Stimulated activated CD4-positive, alpha-beta T cell treated with anti-CD3 and anti-CD28 coated beads, Interleukin-15, amount 100 ng/mL, for 1 hour (primary cell): ENCODE measurements at places on chromosomes 2 and 18.
A peak's percentile ranks its signal among the peaks of the same experiment; 100 is the strongest.

DNA sequence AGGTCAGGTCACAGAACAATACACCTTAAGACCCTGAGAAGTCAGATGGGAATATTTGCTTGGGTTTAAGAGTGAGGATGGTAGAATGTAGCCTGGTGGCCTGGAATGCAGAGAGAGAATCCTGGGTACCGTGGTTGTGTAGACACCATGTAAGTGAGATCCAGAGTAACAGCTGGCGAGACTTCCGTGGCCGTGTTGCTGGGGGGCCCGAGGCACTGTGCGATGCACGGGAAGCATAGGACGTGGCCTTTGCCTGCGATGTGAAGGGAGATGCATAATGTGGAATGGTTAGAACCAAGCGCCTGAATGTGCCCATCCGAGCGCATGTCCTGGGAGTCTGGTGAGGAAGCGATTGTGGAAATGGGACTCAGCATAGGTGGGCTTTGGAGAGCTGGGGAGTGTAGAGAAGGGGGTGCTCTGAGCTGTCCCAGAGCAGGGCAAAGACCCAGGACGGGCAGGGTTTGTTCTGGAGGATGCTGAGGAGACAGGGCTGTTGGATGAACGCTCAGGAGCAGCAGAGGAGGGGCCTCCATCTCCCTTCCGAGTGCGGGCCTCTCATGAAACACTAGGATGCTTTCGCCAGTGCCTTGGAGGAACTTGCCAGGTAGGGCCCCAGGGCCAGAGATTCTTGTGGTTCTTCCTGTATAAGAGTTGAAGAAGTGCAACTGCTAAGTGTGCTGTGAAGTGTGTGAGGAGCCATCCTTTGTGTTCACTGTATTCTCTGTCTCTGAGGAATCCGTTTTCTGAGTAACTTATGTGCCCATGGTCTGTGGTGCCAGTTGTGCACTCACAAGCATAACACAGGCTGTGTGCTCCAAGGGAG lies 7.1 kb downstream of the RNF144A start:
- DNase-seq = no peak

DNA sequence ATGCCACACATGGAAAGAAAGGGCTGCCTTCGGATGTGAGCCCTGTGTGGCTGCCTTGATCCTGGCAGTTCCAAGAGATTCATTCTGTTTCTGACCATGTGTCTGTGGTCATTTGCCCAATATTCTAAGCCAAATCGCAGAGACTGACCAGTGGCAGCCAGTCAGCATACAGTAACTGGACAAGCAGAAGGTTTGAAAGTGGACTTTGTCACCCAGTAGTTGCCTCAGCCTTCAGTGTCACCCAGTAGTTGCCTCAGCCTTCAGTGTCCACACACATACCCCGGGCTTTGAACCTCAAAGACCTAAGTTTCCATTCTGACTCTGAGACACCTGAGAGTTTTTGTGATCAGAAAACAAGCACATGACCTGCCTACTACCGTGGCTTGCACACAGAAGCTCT lies 5.0 kb downstream of the RFX8 start:
- no peak for DNase-seq

- peak; percentile 44 for DNase-seq
Measured at GRCh38 chr2:62196278-62196901, 475 bp downstream of the B3GNT2 start.

DNA sequence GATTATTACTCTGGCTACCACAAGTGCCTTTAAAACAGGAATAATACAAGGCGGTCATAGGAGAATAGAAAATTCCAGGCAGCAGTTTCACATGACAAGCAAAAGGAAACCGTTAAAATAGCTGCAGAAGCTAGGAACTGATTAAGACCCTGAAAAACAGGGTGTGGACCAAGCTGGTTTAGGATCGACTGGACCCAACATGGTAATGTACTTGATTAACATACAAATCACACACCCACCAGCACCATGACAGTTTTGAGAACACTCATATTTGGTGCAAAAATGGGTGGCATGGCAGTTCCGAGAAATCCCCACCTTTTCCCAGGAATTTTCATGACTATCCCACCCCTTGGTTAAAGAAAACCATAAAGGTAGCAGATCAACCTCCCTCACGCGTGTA lies 51.9 kb upstream of the TMEM163 start:
- DNase-seq = no peak

DNA sequence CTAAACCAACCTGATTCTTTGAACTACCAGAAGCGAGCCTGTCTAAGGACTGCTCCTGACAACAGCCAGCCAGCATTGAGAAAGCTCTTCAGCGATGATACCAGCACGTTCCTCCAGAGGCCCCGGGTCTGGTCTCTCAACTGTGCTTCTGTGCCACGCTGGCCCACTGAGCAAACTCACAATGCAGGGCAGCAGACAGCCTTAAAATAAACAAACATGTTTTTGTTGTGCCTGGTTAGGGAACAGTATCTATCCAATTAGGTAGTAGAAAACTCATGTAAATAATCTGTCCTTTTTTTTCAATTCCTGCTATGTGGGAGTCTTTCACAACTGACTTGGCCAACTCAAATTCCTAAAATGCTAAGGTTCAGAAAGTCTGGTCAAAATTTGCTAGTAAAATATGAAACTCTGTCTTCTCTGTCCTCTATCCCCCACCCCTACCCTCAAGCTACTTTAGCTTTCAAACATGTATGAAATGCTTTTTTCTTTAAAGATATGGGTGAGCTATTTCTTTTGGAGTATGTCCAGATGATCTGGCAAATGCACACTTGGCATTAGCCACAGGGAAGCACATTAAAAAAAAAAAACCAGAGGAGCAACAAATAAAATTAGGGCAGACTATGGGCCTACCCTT lies 21.4 kb upstream of the EML4 start:
- DNase-seq = no peak

GRCh38 chr2:4965556-4966320 lies 726.4 kb upstream of the SOX11 start:
- no peak for DNase-seq

DNA sequence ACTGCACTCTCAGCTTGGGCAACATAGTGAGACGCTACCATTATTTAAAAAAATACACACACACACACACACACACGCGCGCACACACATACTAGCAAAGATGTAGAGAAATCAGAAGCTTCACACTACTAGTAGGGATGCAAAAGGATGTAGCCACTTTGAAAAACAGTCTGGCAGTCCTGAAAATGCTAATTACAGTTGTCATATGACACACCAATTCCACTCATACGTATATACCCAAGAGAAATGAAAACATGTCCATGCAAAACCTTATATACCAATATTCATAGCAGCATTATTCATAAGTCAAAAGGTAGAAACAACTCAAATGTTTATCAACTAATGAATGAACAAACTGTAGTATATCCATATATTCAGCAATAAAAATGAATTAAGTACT lies 90.3 kb downstream of the SLC25A12 start:
- no peak for DNase-seq

DNA sequence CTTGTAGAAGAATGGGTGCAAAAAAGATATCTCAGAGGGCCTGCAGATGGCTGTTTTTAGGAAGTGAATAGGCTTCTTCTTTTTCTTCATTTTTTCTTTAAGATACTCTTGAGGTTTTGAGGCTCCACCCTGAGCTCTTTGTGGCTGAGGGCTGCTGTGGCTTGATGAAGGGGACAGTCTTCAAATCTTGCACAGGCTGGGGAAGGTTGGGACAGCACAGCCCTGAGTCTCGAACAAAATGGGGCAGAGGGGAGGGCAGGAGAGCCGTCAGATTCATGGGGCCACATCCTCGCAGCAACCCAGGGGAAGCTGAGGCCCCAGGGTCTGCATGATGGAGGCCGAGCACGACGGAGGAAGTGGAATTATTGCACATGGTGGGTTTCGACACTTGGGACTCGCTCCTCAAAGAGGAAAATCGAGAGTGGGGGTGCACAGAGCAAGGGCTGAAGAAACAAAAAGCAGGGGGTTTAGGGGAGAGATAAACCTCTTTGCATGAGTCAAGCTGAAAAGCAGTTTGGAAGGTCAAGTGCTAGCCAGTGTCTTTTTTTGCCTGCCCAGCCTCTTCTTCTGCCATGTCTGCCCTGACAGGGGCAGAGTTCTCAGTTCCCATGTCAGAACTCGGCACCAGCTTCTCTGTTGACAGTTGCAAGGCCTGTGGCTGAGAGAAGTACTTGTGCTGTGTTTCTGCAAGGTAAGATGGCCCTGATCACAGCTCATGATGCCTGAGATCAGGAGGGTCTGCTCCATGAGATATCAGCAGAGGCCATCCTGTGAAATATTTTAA lies 19.5 kb downstream of the INPP4A start:
- DNase-seq = no peak

- no peak for DNase-seq
Measured at GRCh38 chr2:36915627-36916026, 50.7 kb downstream of the STRN start.

GRCh38 chr2:161975062-161975812 lies 98.8 kb downstream of the DPP4 start:
- no peak for DNase-seq

GRCh38 chr2:70515938-70516337 lies 37.7 kb downstream of the TGFA start:
- no peak for DNase-seq

DNA sequence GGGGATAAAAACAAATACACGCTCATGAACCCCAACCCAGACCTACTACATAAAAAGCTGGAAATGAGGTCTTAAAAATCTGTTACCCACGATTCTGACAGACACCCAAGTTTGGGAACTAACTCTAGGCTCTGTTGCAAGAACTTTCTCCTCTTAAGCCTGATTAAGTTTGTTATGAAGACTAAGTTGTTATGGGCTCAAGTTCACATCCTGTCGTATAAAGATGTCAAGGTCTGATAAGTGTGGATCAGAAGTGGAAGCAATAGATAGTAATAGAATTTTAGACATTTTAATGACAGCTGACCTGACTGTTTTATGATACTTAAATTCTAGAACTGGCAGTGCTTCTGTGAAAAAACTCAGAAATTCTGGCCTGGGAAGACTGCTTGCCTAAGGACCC lies 43.2 kb downstream of the LPIN2 start:
- DNase-seq = no peak

- DNase-seq = no peak
Measured at GRCh38 chr2:2876331-2877221, 501.0 kb downstream of the EIPR1 start.

- no peak for DNase-seq
Measured at GRCh38 chr2:73078457-73079411, 7.2 kb upstream of the SFXN5 start.

DNA sequence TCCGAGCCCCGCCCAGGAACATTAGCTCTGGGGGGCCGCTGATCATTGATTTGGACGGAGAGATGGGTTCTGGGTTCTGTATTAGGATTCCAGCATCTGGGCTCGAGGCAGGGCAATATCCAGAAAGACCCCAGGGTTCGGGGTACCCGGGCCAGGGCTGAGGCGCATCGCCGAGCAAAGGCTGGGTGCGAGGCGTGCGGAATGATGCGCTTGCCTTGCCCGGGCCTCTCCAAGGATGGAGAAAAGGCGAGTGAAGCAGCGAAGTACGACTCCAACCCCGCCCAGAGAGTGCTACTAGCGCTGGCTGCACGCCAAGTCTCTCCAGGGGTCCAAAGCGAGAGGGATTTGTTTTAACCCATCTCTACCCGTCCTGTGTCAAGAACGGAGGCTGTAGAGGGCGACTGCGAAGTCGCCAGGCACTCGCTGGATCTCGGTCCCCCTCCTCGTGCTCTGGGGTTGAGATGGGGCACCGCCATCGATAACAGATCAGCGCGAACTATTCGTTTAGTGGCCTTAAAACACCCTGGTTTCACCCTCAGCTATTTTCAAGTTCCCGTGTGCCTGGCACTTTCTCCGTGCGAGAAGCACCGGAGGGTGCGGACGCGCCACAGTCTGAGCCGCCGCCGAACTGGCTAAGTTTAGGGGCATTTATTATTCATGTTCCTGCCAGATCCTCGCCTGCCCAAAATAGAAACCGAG lies 1.9 kb downstream of the ADCYAP1 start:
- DNase-seq = no peak

DNA sequence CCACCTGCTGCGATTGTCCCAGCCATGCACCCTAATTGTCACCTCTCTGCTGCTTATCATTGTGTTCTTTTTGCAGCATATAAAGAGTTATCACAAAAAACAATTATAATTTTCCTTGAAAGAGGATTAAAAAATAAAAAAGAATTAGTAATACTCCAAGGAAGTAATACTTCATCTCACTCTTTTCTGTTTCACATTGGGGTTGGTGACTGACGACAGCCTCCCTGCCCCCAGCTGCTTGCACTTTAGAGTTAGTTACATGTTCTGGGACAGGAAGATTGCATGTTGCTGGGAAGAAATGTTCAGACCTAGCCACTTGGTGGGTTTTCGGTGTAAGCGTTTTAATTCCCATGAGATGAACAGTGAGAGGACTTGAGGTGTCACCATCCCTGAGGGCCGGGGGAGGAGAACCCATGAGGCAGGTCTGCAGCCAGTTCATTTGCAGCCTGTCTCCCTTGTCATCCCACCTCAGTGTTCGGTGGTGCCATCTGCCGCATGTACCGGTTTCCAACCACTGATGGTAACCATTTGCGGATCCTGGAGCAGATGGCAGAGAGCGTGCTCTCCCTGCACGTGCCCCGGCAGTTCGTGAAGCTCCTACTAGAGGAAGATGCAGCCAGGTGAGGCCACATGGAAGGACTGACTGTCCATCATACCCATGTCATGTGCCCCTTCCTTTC lies 69.1 kb downstream of the COA5 start:
- no peak for DNase-seq

- no peak for DNase-seq
Measured at GRCh38 chr2:40030456-40030975, 251.5 kb upstream of the THUMPD2 start.

GRCh38 chr2:98768384-98769113 lies 37.6 kb upstream of the MGAT4A start:
- no peak for DNase-seq

DNA sequence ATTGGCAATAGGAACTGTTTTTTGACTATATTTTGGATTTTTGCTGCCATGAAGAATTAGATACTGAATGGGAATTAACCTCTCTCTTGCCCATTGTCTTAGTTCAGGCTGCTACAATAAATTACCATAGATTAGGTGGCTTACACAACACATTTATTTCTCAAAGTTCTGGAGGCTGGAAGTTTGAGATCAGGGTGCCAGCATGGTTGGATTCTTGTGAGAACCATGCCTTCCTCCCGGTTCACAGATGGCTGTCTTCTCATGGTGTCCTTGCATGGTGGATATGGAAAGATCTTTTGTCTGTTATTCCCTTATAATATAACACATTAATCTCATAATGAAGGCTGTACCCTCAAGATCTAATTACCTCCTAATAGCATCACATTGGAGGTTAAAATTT lies 836.4 kb downstream of the SLC4A3 start:
- no peak for DNase-seq

- DNase-seq = no peak
Measured at GRCh38 chr2:45388541-45389100, 222.4 kb downstream of the SRBD1 start.

DNA sequence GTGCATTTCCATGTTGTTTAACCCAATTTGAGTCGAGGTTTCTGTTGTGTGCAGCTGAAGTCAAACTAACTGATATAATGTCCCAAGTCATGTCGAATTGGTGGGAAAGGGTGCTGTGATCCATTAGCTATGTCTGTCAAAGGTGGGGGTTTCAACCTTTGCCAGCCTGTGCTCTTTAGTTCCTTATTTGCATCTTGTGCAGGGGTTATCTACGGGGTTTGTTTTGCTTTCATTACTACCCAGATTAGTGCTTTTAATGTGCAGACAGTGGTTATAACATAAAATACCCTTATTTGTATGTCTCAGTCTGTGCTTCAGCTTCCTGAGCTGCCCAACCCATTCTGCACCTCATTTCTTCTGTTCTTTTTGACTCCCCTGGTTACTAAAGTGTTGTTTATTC lies 271.9 kb upstream of the CXCR4 start:
- no peak for DNase-seq
